ENCODE measurements at places on chromosomes 7 and 10. TPM values are rescaled to one million over a fixed set of nuclear protein-coding genes. Genes with fewer than 3 reads are reported as not detected.

DNA sequence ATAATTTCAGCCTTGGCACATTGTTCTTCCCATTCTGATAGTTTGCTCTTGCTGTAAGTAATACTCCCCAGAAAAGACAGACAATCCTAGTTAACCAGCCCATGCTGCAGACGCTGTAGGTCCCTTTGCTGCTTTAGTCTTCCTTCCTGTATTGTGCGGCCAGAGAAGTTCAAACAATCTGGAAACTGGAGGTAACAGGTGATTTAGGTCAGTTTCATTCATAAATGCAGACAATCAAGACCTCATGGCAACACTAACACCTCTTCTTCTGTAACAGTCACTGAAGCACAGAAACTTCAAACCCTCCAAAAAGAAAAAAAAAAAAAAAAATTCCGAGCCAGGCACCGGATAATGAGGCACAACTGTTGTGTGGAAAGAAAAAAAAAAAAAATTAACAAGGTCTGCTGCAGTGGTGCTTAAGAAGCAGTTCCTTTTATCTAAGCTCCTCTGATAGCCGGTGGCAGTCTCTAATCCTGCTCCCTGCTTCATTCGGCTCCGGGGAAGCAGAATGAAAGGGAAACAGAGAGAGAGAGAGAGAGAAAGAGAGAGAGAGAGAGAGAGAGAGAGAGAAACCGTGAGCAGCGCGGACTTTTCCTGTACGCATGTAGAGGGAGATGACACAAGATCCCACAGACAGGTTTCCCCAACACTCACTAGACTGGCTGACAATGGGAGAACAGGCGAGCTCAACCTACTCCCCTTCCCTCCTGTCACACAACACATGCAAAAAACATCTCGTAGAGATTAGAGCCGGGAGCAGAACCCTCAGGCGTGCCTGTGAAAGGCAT is at the start of gene SEMA3A:
SEMA3A (minus strand) TSS at position 306 of the 788 bp plus-strand sequence; CDS start at position 103, 203 bp downstream.
- H3K36me3 ChIP-seq: no peaks in the 10 kb centered on the region
- H3K27me3 ChIP-seq: peaks cover 2% of the 10 kb centered on the region
- peak within 1 kb of the TSS; percentile 71 for H3K27ac ChIP-seq

DNA sequence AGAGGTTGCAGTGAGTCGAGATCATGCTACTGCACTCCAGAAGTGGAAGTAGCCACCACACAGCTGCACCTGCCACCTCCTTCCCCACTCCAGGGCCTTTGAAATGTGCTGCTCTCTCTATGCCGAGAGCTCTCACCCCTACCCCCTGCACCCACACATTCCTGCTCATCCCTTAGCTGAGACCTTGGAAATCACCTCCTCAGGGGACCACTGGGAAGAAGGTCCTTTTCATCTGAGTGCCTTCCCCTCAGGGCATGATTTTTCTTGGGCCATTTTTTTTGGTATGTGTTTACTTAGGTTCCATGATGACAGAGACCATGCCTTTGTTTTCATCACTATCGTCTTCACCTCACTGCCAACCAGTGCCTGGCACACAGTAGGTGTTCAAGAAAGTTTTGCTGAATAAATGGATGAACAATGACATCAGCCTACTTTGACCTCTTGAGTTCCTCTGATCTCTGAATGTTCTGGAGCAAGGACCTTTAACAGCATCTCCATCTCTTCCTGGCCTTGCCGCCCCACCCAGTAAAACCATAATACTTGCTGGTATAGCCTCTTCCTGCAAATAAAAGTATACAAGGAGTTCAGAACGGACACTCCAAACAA is 166.6 kb upstream of the KLF14 start:
- H3K27ac ChIP-seq: peak overlapping the region; percentile 98
- peaks cover 82% of the 10 kb centered on the region for H3K4me1 ChIP-seq
- no peak for DNase-seq
- H3K27me3 ChIP-seq: no peaks in the 10 kb centered on the region
- H3K4me3 ChIP-seq: no peak overlapping the region

DNA sequence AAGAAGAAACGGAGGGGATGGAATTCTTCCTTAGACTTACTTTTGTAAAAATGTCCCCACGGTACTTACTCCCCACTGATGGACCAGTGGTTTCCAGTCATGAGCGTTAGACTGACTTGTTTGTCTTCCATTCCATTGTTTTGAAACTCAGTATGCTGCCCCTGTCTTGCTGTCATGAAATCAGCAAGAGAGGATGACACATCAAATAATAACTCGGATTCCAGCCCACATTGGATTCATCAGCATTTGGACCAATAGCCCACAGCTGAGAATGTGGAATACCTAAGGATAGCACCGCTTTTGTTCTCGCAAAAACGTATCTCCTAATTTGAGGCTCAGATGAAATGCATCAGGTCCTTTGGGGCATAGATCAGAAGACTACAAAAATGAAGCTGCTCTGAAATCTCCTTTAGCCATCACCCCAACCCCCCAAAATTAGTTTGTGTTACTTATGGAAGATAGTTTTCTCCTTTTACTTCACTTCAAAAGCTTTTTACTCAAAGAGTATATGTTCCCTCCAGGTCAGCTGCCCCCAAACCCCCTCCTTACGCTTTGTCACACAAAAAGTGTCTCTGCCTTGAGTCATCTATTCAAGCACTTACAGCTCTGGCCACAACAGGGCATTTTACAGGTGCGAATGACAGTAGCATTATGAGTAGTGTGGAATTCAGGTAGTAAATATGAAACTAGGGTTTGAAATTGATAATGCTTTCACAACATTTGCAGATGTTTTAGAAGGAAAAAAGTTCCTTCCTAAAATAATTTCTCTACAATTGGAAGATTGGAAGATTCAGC is 158.7 kb upstream of the LANCL2 start:
- DNase-seq: no peak
- H3K4me1 ChIP-seq: peaks cover 33% of the 10 kb centered on the region
- peaks cover 16% of the 10 kb centered on the region for H3K36me3 ChIP-seq
- no peaks in the 10 kb centered on the region for H3K27me3 ChIP-seq
- peak overlapping the region; percentile 24 for H3K27ac ChIP-seq

DNA sequence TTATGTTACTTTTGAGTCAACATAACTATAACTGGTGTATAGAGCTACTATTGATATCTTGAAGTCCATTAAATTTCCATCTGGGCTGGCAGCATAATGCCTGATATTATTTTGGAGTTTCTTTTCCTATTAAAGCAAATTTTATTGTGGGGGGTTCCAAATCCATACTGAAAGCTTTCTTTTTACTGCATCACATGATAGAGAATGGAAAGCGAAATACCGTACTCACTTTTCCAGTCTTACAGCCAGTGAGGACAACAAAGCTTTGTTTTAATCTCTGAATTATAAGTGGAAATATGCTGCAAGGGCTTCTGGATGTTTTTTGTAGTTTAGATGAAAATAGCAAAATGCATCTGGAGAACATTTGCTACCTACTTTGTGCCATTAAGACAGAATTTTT is 477.5 kb upstream of the SEMA3D start:
- no peak overlapping the region for H3K4me3 ChIP-seq
- H3K4me1 ChIP-seq: peaks cover 26% of the 10 kb centered on the region
- no peak overlapping the region for H3K27ac ChIP-seq
- H3K36me3 ChIP-seq: no peaks in the 10 kb centered on the region
- no peaks in the 10 kb centered on the region for H3K27me3 ChIP-seq
- DNase-seq: no peak

DNA sequence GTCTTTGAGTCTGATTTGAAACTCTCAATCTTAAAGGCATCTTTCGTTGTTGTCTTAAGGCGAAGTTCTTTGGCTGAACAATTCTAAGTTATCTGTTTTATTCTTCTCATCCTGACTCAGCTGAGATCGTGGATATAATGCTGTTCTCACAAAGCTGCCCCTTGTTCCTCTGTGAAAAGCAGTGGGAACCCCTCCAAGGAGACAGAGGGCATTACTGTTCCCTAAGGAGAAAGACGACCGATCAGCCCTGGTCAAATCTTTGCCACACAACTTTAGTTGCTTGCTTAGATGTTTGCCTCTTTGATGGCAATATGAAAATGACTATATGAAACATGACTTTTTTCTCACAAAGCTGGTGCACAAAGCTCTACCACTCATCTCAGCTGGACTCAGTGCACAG is 1016.7 kb downstream of the REEP3 start:
- H3K27me3 ChIP-seq: peaks cover 2% of the 10 kb centered on the region
- no peak overlapping the region for H3K4me3 ChIP-seq
- no peaks in the 10 kb centered on the region for H3K4me1 ChIP-seq
- no peaks in the 10 kb centered on the region for H3K36me3 ChIP-seq

BLNK gene
- not detected for total RNA-seq

GRCh38 chr7:83455612-83456011 is 193.3 kb downstream of the SEMA3E start:
- no peaks in the 10 kb centered on the region for H3K27me3 ChIP-seq
- no peak overlapping the region for H3K27ac ChIP-seq
- H3K4me1 ChIP-seq: peaks cover 10% of the 10 kb centered on the region

DNA sequence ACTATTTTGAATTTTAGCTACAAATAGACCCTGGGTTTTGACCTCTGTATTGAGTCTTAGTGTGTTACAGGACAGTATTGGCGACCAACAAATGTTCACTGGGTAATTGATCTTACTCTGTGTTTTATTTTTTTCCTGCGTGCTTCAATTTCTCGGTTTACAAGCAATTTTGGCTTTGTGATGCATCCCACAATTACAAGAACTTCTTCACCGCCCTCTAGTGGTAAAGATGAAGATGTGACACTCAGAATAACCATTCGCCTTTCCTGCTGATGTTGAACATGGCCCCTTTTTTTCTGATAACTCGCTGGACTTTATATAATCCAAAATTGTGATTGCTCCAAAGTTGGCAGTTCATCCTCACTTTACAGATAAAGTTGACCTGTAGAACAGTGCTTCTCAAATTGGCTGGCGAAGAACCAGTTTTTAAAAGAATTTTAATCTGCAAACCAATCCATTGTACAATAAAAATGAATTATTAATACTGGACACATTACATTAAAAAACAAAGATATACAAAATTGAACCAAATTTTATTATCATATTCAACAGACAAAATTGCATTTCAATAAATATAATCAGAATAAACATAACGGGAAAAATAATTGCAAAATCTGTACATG is 20.2 kb upstream of the SMC3 start:
- peaks cover 5% of the 10 kb centered on the region for H3K4me1 ChIP-seq
- no peaks in the 10 kb centered on the region for H3K36me3 ChIP-seq
- no peak for DNase-seq
- H3K27ac ChIP-seq: no peak overlapping the region

AASS gene
- total RNA-seq: 20.5 TPM

- peaks cover 2% of the 10 kb centered on the region for H3K4me1 ChIP-seq
- no peak for DNase-seq
- no peaks in the 10 kb centered on the region for H3K36me3 ChIP-seq
- no peak overlapping the region for H3K4me3 ChIP-seq
Measured at GRCh38 chr7:101701153-101701794, 72.2 kb upstream of the MYL10 start.

CYP26C1 gene
- not detected for total RNA-seq

LIPK gene
- not detected for total RNA-seq

- H3K27me3 ChIP-seq: no peaks in the 10 kb centered on the region
- no peaks in the 10 kb centered on the region for H3K4me1 ChIP-seq
- H3K4me3 ChIP-seq: no peak overlapping the region
Measured at GRCh38 chr7:145497911-145498525, 618.6 kb upstream of the CNTNAP2 start.

EGFR gene
- total RNA-seq: 56.2 TPM

DNA sequence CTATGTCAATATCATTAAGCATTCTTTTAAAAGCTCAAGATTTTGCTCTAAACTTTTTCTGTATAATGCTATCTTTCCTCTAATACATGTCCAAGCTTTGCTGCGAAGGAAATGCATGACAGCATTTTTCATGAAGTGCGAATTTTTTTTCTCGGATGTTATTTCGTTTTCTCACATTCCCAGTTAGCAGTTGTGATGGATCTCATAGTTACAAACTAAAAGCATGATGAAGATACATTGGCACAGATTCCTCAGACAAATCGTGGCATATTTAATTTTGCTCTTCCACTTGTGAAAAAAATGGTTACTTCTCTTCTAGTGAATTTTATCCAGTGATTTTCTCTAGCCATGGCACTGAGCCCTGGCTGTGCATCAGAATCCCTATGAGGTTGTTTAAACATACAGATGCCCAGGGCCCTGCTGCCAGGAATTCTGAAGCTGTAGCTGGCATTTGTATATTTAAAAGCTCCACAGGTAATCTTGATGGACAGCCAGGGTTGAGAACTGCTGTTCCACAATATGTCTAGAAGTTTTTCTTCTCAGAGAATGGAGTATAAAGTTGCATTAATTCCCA is 299.8 kb upstream of the NEBL start:
- H3K36me3 ChIP-seq: peaks cover 7% of the 10 kb centered on the region
- H3K4me3 ChIP-seq: no peak overlapping the region
- H3K27ac ChIP-seq: no peak overlapping the region
- H3K27me3 ChIP-seq: peaks cover 35% of the 10 kb centered on the region
- peaks cover 7% of the 10 kb centered on the region for H3K4me1 ChIP-seq
- no peak for DNase-seq

DNA sequence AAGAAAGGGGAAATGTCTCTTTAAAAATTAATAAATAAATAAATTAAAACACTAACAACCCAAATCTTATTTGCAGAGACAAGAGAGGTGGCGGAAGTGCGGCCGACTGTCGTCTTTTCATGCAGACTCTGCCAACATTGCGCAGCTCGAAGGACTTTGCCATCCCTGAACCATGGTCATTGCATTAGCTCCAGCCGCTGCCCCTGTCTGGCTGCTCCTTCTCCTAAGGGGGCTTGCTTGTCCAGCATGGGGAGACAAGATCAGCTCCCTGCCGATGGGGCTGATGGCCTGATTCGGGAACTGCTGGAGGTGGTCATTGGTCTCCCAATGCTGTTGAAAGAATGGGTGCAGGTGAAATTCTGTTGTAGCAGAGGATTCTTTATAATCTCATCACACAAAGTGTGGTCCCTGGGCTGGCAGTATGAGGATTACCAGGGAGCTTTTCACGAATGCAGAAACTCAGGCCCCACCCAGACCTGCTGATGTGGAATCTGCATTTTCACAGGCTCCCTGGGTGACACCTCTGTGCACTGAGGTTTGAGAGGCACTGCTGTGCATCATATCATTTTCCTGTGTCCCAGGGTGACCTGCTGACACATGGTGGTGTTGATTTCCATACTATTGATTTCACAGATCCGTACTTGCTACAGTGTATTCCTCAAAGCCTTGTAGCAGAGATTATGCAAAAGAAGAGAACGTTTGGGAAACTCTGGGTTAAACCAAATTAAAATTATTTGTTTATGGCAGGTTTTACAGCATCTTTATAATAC is 172.4 kb upstream of the ZMIZ1 start:
- H3K27ac ChIP-seq: no peak overlapping the region
- H3K27me3 ChIP-seq: peaks cover 2% of the 10 kb centered on the region
- H3K4me1 ChIP-seq: peaks cover 15% of the 10 kb centered on the region

DNA sequence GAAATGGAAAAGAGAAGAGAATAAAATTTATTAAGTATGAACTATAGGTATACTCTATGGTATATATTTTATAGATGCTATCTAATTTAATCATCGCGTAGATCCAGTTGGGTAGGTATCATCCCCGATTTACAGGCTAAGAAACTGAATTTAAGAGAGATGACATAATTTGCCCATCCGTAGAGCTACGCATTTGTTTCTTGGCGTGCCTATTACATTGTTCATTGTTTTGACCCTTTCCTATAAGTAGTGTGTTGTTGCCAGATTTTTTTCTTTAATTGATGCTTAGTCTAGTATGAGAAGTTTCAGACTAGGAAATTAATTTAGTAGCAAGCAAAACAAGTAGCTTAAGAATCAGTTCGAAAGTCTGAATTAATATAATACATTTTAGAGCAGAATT is 205.7 kb upstream of the NPSR1 start:
- H3K4me1 ChIP-seq: peaks cover 3% of the 10 kb centered on the region
- no peak overlapping the region for H3K4me3 ChIP-seq
- no peaks in the 10 kb centered on the region for H3K27me3 ChIP-seq

- no peak overlapping the region for H3K27ac ChIP-seq
- peaks cover 56% of the 10 kb centered on the region for H3K4me1 ChIP-seq
- H3K4me3 ChIP-seq: no peak overlapping the region
Measured at GRCh38 chr7:98287486-98287959, 6.0 kb downstream of the BRI3 start.

ANKRD2 gene
- total RNA-seq: not detected
